ENCODE measurements at places on chromosomes 4 and X.

DNA sequence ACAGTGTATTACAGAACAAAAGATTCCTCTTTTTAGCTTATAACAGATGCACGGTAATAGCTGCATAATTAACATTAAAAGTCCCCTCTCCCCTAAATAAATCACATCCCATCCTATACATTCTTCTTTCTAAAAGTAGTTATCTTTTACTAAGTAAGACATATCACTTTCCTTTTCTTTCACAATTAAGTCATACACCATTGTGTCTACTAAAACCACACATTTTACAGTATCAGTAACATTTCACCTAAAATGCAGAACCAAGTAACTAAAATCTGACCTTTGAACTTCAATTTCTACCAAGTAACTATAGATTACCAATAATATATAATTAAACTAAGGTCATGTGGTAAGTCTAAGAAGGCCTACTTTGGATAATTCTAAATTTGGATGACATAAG is 14.2 kb downstream of the DHX15 start:
- no peak for DNase-seq

DNA sequence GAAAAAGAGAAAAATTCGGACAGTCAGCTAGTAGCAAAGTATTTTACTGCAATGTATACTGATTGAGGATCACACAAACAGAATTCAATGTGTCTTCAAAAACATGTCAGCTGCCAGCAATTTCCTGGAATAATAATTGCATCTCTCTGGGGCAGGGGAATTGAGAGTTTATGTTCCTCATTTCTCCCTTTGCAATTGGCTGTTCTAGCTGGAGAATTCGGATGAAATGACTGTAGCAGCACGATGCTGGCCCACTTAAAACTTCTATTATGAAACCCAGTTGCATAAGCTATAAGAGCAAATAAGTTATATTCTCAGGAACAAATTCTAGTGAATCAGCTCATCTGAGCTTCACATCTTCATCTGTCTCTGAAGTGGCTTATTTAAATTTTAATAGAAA is 99.9 kb upstream of the CPEB2 start:
- DNase-seq: no peak

GRCh38 chrX:50881028-50881427 is 29.5 kb upstream of the BMP15 start:
- DNase-seq: no peak

DNA sequence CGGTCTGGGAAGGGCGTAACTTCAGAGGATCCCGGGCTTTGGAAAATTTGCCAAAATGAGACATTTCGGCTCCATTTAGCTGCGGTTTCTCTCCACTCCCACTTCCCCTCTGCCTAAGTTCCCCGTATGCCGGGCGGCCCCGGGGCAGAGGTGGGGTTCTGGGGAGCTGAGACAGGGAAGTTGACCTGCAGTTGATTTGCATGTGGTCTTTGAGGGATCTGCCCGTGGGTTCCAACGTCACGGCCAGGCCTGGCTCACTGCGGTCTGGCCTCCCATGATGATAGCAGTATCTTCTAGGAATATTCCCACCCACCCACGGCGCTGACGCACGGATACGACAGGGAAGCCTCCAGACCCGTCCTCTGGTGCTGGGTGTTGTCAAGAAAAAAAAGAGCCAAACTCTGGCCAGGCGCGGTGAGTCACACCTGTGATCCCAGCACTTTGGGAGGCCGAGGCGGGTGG is 27.3 kb upstream of the CRLF2 start:
- no peak for DNase-seq

Data from epithelial cell of proximal tubule (primary cell).